OCI-LY7 (cell line): ENCODE measurements at places on chromosomes 6 and 20.

- no peak for DNase-seq
Measured at GRCh38 chr6:158611541-158612370, 32.8 kb downstream of the DYNLT1 start.

DNA sequence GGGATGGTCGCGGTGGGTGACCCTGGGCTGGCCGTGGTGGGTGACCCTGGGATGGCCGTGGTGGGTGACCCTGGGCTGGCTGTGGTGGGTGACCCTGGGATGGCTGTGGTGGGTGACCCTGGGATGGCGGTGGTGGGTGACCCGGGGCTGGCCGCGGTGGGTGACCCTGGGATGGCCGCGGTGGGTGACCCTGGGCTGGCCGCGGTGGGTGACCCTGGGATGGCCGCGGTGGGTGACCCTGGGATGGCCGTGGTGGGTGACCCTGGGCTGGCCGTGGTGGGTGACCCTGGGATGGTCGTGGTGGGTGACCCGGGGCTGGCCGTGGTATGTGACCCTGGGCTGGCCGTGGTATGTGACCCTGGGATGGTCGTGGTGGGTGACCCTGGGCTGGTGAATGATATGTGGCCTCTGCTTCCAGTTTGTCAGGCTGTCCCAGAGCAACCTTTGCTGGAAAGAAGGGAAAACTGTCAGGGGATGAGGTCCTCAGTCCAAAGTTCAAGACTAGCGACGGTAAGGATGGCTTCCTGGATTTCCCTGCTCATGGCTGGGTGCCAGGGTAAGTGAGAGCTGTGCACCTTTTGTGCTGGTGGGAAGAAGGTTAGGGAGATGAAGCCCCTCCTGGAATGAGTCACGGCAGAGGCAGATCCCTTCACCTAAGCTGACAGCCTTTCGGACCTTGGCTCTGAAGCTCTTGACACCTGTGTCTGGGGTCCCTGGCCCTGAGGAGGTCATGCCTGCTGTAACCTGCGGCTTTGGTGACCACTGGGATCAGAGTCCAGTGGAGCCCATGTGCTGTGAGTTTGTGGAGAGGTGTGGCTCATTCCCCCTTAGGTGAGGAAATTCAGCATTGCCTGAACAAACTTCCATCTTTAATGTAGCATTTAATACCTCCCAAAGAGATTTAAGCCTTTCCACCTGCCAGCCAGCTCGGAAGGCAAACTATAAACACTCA lies 19.1 kb upstream of the PCMTD2 start:
- DNase-seq: no peak

GRCh38 chr20:56200456-56200855 lies 48.1 kb upstream of the MC3R start:
- peak; percentile 33 for DNase-seq

DNA sequence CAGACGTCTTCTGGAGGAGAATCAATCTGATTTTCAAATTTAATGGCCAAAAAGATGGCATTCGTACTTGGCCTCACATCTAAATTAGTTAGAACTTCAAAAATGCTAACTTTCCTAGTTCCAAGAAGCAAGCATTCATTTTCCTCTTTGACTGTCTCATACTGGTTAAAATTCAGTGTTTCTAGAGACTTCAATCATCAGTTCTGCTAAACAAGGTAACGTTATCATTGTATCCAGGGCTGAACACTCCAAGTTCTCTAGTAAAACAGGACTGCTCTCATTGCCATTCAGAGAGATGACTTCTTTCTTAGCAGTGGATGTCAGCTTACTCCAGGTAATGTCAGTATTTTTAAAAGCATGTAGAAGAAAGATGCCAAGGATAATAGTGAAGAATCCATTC lies 34.6 kb upstream of the ENTPD6 start:
- no peak for DNase-seq

- no peak for DNase-seq
Measured at GRCh38 chr6:104941729-104942091, 15.2 kb upstream of the LIN28B start.

- DNase-seq: peak; percentile 19
Measured at GRCh38 chr20:62238569-62239277, 402 bp downstream of the OSBPL2 start.
